Activated naive CD4-positive, alpha-beta T cell (primary cell): ENCODE measurements at places on chromosomes 11 and 22.

DNA sequence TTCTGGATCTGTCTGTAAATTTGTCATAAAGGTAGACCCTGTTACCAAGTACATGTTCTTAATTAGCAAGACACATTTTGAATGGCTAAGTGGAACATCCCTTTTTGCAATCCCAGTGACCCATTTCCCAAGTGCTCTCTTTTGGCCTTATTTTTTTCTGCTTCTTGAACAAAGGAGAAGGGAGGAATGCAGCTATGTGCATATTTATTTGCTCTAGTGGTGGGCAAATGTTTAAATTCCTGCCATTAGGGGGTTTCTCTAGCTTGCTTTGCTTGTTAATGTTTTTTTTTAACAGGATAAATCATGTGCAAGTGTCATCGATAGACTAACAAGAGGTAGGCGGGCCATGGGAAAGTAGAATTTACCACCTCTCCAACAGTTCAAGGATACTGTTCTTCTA lies 135.7 kb downstream of the COMMD9 start:
- DNase-seq, result no peak

DNA sequence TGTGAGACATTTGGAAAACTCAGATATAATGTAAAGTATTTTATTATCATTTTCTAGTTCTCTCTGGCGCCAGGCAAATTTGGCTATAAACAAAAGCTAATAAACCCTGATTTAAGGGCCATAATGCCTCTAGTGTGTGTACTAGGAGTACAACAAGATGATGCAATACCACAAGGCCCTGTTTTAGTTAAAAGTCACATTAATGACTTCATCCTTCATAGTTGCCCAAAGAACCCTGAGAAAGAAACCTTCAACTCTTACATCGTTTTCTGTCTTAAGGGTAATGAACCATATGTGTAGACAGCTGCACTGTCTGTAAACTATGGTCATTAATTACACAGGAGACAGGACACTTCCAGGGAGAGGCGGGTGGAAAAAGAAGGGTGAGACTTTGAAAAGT lies 538.4 kb downstream of the FAM181B start:
- DNase-seq, result no peak

DNA sequence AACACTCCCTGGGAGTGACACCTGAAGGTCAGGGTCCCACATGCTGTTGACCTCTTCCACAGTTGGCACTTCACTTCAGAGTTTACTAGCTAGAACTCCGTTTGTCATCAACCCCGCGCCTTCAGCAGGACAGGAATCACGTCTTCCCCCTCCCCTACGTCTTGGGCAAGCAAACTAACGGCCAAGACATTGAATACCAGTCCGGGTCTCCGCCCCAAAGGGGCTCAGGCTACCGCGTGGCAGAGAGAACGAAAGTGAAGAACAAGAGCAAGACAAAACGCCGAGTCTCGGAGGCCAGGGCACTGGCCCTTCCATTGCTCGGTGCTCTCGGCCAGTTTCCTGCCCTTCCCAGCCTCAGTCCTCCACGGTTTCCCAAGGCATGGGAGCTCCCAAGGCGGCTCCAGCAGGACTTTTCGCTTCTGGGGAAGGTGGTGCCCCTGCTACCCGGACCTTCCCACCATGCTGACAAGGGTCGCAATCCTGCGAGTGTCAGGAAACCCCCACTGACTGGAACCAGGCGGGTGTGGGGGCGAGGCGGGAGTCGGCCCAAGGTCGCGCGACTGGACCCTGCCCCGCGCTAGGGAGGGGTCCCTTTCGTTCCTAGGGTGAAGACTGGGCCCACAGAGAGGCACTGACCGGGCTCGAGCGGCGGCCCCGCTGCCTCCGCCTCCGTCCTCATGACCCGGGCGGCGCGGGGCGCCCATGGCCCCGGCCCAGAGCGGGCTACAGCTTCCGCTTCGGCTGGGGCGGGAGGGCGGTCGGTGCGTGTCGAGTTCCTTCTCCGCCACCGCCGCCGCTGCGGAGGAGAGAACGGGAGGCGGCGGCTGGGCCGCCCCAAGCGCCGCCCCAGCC lies at the start of gene GUCD1:
Gene GUCD1 (minus strand): TSS at position 826 of the 852 bp plus-strand sequence. CDS start 147 bp downstream, at position 679.
- no peak for DNase-seq

GRCh38 chr11:121117788-121118187 lies 16.7 kb downstream of the TECTA start:
- DNase-seq, result no peak

- no peak for DNase-seq
Observed at GRCh38 chr11:30107899-30108298, 91.1 kb upstream of the KCNA4 start.

DNA sequence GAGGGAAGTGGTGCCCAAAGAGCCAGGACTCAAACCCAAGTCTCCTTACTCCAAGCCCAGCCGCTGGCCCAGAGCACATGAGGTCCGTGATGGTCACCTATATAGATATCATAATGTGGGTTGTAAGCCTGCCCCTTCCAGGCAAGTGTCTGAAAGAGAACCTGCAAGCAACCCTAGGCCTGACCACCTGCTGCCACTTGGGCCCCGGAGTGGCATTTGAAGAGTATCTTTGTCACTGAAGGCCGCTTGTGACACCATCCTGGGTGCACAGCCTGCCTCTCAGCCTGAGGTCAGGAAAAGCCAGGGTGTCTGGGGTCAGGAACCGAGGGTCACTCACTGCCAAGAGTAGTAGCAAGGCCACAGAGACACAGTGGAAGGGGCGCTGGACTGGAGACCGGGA lies 32.4 kb downstream of the OTOG start:
- DNase-seq, result no peak

DNA sequence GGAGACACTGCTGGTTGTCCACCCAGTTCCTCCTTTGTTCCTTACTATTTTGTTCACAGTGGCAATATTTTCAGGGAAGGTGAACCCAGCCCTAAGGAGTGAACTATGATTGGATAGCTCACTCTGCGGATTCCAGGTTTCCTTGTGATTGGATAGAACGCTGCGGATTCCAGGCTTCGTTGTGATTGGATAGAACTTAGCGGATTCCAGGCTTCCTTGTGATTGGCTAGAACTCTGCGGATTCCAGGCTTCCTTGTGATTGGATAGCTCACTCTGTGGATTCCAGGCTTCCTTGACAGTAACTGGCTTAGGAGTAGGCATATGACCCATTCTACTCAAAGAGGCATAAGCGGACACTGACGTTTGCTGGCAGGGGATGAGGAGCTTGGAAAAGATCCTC lies 28.6 kb upstream of the ADA2 start:
- no peak for DNase-seq

- no peak for DNase-seq
Observed at GRCh38 chr11:1828542-1828941, 6.2 kb upstream of the SYT8 start.
